ENCODE measurements at places on chromosomes 3 and 15.

DNA sequence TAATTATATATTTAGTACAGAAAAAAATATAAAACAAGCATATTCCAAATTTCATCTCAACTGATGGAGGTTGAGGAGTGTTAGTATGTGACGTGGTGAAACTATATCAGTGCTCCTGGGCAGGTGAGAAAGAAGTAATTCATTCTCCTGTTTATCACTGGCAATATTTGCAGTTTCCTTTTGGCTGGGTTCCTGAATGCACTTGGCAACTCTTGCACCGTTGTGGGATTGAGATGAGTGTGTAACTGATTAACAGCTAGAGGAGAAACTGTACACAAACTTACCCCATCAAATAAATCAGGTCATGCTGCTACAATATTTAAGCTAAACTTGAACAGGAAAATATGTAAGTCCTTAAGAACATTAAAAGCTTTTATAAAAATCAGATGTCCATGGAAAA lies 2.1 kb upstream of the ATP13A4 start:
- DNase-seq, result no peak

- no peak for DNase-seq
Observed at GRCh38 chr3:9205345-9206143, 43.9 kb downstream of the SRGAP3 start.

DNA sequence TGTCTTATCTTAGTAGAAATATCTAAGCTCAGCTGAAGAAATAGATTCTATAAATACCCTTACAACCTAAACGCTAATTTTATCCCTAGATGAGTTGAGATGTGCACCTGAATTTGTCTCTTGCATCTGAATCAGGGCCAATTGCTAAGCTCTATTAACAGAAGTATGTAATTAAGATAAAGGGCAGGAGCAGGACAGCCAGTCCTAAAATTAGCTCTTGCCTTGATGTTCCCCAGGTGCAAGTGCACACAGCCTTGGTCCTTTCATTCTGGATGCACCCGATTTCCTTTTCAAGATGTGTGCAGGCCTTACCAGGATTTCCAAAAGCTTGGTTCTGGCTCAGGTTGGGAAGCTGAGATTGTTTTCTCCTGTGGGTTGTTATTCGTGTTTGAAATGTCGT lies 52.4 kb downstream of the MAGI1 start:
- DNase-seq, result no peak

DNA sequence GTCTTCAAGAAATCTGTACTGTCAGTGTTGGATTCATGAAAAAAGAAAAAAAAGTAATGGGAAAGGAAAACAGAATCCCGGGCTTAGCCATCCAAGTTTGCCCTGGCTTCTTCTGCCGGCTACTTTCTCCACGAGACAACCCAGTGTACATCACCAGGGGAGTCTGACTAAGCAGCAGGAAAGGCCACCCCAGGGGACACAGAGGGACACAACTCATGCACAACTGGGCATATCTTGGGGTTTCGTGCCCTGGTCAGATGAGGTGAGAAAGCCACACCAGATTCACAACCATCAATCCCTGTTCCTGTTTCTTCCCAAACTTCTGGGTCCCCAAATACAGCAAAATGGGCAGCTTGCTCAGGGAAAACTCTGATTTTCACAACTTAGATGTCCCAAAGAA lies 33.2 kb downstream of the ADAMTS17 start:
- DNase-seq, result no peak

DNA sequence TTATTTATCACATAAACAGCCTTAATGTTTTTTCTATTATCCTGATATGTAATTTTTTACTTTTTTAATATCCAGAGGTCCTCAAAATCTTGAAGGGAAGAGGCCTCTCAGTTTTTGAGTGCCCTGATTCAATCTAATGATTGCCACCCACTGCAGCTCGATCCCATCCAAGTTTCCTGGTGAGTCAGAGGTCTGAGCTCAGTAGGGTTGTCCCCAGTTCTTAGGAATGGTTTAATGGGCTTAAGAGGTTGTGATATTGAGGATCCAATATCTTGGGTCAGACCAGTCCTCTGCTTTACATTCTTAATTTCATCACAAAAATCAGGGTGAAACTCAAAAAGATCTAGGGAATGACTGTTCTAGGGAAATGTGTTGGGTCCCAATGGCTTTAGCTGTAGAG lies 238.5 kb downstream of the NSUN3 start:
- DNase-seq, result no peak
